Motor neuron (in vitro differentiated cells): ENCODE measurements at places on chromosomes 12 and 14. TPM values are rescaled to one million over a fixed set of nuclear protein-coding genes. Genes with fewer than 3 reads are reported as not detected.

DNA sequence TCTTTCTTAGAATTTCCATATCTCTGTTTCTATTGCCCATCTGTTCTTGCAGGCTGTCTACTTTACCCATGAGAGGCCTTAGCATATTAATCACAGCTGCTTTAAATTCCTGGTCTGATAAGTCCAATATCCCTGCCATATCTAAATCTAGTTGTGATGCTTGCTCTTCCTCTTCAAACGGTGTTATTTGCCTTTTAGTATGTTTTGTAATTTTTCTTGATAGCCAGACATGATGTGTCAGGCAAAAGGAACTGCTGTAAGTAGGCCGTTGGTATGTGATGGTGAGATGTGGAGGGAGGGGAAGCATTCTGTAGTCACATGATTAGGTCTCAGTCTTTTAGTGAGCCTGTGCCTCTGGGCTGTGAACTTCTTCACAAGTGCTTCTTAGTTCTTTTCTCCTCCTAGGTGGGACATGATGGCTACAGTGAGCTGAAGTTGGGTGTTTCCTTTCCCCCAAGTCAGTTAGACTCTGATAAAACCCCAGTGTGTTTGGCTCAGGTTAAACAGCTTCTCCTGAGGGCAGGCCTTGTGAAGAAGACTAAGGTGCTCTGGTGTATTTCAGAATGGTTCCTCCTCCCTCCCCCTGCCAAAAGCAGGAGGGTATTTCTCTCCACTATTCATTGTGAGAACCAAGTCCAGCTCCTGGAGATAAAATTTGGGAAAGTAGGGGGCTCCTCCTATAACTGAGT, 195.9 kb upstream of the PARP11 start:
- ATAC-seq: no peak

The NRXN3 gene
- total RNA-seq: 10.2 and 10.8 TPM in 2 replicates

The CLEC1A gene
- 0.18 TPM in 1 of 2 replicates, not detected in the other for total RNA-seq

The CLEC4E gene
- total RNA-seq: 0.17 TPM in 1 of 2 replicates, not detected in the other

The C14orf132 gene
- total RNA-seq: 140 and 144 TPM in 2 replicates
